Panc1 (cell line): ENCODE measurements at places on chromosomes 5 and 9.

- H3K27me3 ChIP-seq, result no peaks in the 10 kb centered on the region
- no peak overlapping the region for H3K27ac ChIP-seq
- H3K4me1 ChIP-seq, result no peaks in the 10 kb centered on the region
These were observed 21.5 kb downstream of the TNFSF8 start for GRCh38 chr9:114908805-114909448.

GRCh38 chr9:121204121-121204520 lies 2.5 kb upstream of the RAB14 start:
- H3K4me3 ChIP-seq, result no peak overlapping the region
- H3K4me1 ChIP-seq, result peaks cover 4% of the 10 kb centered on the region
- no peak for DNase-seq
- H3K36me3 ChIP-seq, result peaks cover 2% of the 10 kb centered on the region; the same call in 1 of the 2 replicates
- H3K27ac ChIP-seq, result no peak overlapping the region

GRCh38 chr5:68534956-68535520 lies 319.5 kb downstream of the PIK3R1 start:
- H3K27me3 ChIP-seq, result no peaks in the 10 kb centered on the region
- no peak overlapping the region for H3K4me3 ChIP-seq
- no peaks in the 10 kb centered on the region for H3K36me3 ChIP-seq
- H3K4me1 ChIP-seq, result no peaks in the 10 kb centered on the region
- no peak for DNase-seq

DNA sequence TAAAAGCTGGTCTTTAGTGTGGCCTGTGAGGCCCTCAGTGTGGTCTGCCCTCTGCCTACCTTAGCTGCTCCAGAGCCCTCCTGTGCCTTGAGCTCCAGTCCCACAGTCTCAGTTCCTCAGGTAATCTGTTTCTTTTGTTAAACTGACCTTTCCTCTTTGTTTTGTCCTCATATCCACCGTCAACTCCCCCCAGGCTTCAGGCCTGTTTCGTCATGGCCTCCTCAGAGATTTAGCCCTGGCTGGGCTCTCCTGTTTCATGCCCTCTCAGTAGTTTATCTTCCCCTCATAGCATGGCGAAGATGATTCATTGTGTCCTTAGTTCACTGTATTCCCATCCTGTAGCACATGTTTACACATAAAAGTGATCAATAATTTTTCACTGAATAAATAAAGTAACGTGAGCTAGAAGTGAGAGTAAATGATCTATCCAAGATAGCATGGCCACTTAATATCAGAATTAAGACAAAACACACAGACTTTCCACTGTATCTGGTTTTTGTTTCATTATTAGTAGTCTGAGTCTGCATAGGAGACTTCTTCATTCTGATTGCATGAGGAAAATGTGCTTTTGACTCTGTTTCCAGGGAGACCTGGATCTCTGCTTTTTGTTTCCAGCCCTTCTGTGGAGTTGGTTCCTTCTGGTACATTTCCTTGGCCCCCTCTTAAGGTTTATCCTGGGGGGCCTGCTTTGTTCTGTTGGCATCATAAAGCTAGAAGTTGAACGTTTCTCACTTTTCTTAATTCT lies 70.5 kb downstream of the SNX24 start:
- no peak overlapping the region for H3K27ac ChIP-seq
- no peak for DNase-seq
- no peaks in the 10 kb centered on the region for H3K4me1 ChIP-seq
- H3K27me3 ChIP-seq, result no peaks in the 10 kb centered on the region
- no peaks in the 10 kb centered on the region for H3K36me3 ChIP-seq

- H3K4me1 ChIP-seq, result no peaks in the 10 kb centered on the region
- H3K27ac ChIP-seq, result no peak overlapping the region
- H3K27me3 ChIP-seq, result no peaks in the 10 kb centered on the region
- H3K4me3 ChIP-seq, result no peak overlapping the region
- no peaks in the 10 kb centered on the region for H3K36me3 ChIP-seq
These were observed 34.3 kb upstream of the ADCY2 start for GRCh38 chr5:7361593-7361992.

DNA sequence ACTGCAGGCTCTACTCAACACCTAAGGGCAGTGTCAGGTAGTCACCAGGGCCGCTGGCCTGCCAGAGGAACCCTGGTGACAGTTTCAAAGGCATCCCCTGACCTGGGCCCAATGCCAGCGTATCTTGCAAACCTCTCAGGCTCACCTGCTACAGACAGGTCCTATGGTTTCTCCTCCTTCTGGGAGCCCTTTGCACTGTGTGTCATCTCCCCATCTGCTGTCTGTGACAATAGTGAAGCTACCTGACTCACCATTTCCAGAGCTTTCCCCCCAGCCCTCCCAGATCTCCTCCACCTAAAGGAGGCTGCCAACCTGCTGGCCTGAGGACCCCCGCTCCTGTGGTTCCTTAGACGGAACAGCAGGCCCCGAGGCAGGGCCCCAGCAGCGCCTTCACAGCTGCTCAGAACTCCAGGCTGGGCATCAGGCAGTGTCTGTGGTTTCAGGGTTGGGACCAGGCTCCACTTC lies 203.1 kb downstream of the FSTL4 start:
- no peak overlapping the region for H3K4me3 ChIP-seq
- DNase-seq, result no peak
- no peak overlapping the region for H3K27ac ChIP-seq
- peaks cover 34% of the 10 kb centered on the region for H3K27me3 ChIP-seq

DNA sequence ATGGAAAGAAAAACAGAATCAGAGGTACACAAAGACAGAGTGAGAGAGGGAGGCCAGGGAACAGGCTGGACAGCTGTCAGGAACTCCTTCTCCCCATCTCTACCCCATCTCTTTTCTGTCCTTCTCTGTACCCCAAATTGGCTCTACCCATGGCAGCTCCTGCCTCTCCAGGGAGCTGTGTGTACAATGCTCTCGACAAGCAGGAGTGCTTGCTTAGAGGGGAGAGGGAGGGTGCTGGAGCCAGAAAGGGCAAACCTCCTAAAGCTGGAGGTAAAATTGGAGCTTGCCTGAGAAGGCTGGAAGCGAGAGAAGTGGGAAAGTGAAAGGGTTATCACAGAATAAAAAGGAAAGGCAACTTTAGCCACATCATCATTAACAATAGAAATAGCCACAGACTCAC lies 6.4 kb downstream of the TPM2 start:
- DNase-seq, result no peak
- H3K27me3 ChIP-seq, result no peaks in the 10 kb centered on the region
- no peak overlapping the region for H3K4me3 ChIP-seq
- no peak overlapping the region for H3K27ac ChIP-seq
- peaks cover 10% of the 10 kb centered on the region; the same call in 1 of the 2 replicates for H3K36me3 ChIP-seq

DNA sequence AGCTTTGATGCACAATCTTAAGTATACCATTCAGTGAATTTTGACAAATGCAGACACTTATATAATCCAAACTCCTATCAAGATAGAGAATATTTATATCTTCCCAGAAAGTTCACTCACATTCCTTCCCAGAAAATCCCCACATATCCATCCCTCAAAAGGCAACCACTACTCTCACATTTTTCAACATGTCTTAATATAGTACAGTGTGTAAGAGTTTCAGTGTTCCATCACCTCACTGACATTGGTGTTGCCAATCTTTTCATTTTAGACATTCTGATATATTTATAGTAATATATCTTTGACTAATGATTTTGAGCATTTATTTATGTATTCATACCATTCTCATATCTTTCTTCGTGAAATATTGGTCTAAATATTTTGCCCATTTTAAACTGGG lies 38.1 kb upstream of the JAK2 start:
- H3K27ac ChIP-seq, result no peak overlapping the region
- no peak for DNase-seq
- H3K4me3 ChIP-seq, result no peak overlapping the region
- H3K36me3 ChIP-seq, result no peaks in the 10 kb centered on the region

DNA sequence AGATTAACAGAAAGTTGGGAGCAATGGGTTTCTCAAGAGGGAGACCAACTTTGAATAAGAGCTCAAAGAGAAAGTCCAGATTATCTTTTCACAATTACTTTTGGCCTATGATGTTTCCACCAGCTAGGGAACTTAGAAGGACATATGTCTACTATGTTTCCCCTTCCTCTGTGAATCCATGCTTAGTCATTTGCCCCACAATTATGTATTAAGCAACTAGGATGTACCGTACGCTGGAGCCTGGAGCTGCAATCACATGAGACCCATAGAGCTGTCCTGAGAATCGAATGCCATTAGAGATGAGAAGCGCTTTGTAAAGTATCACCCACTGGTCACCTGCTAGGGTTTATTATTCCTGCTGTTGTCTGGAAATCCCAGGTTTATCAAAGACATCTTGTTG lies 78.8 kb downstream of the PDE6A start:
- no peak overlapping the region for H3K27ac ChIP-seq
- H3K4me3 ChIP-seq, result no peak overlapping the region
- DNase-seq, result no peak
- H3K36me3 ChIP-seq, result no peaks in the 10 kb centered on the region
- no peaks in the 10 kb centered on the region for H3K27me3 ChIP-seq

GRCh38 chr5:149466457-149466972 lies 84.7 kb downstream of the CSNK1A1 start:
- H3K36me3 ChIP-seq, result no peaks in the 10 kb centered on the region
- no peaks in the 10 kb centered on the region for H3K27me3 ChIP-seq
- H3K4me3 ChIP-seq, result no peak overlapping the region
- H3K4me1 ChIP-seq, result peaks cover 23% of the 10 kb centered on the region
- DNase-seq, result no peak

GRCh38 chr9:136341769-136342168 lies 14.4 kb downstream of the GPSM1 start:
- no peak for DNase-seq
- H3K4me1 ChIP-seq, result peaks cover 4% of the 10 kb centered on the region
- H3K4me3 ChIP-seq, result no peak overlapping the region
- no peaks in the 10 kb centered on the region for H3K36me3 ChIP-seq
- no peaks in the 10 kb centered on the region for H3K27me3 ChIP-seq
- no peak overlapping the region for H3K27ac ChIP-seq

DNA sequence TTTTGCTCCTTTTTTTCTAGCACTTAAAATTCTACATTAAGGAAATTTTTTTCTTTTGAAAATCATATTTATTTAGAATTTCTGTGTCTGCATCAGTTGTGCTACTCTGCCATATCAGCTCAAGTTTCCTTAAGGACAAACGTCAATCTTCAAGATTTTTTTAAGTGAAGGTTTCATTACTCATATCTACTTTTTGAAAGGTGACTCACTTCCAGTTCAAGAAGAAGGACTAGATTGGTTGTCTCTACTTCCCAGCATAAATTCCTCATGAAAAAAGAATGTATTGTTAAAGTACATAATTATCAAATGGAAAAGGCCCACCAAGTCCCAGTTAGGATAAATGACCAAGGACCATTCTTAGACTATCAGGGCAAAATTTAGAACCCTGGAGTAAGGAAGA lies 626.5 kb downstream of the DMRTA1 start:
- DNase-seq, result no peak
- no peaks in the 10 kb centered on the region for H3K36me3 ChIP-seq
- no peak overlapping the region for H3K27ac ChIP-seq
- H3K27me3 ChIP-seq, result no peaks in the 10 kb centered on the region
- no peak overlapping the region for H3K4me3 ChIP-seq
- no peaks in the 10 kb centered on the region for H3K4me1 ChIP-seq

DNA sequence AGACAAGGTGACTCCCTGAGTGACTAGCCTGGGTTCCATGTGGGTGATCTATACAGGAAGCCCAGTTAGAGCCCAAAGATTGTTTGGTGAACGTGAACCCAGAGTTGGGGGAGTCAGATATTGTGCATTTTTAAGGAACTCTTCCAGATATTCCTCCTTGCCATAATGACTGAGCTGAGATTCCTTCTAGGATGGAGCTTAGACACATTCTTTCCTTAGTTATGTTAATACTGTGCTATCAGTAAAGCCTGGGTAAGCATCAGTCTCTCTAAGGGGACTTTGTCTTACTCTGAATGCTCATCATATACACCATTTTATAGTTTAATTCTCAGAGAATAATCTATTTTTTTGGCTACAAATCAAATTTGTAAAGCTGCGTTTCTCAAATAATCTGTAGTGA lies 68.1 kb downstream of the FOXB2 start:
- no peak overlapping the region for H3K27ac ChIP-seq
- H3K36me3 ChIP-seq, result no peaks in the 10 kb centered on the region
- DNase-seq, result no peak
- no peak overlapping the region for H3K4me3 ChIP-seq

DNA sequence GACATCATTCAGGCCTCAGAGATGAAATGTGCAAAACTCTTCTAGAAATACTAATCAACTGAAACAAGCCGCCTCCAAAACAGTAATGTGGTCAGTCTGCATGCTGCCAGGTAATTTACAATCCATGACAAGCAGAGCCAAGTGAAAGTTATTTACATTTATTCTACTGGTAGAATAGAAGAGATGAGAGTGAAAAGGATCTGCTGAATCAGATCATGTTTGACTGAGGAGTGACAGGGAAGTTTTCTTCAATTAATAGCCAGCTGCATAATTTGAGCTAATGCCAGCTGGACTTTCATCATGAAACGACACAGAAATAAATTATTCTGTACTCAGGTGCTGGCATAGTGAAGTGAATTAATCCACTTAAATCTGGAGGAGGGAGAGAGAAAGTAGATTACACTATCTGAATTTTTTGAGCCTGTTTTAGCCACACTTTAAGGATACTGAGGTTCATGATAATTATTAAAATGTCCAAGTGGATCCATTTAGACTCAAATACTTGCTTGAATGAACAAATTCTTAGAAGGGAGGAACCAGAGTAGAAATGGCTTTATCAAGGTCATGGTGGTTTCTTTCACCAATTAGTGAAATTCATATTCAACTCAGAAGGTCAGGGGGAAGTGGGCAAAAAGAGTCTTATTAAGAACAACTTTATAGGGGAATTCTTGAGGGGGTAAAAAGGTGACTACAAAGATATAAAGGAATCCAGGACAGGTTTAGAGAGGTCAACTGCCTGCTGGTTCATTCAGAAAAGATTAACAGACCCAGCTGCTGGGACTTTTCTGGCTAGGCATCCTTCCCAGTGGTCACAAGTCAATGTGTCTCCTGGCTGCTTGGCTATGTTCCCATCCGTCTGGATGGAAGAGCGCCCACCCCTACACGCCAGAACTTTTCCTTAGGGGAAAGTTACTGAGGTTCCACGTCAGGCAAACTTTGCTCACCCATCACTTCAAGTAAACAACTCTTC lies 350.4 kb downstream of the PDE4D start:
- no peaks in the 10 kb centered on the region for H3K27me3 ChIP-seq
- no peaks in the 10 kb centered on the region for H3K36me3 ChIP-seq
- H3K4me3 ChIP-seq, result no peak overlapping the region
- no peak overlapping the region for H3K27ac ChIP-seq
- no peak for DNase-seq

DNA sequence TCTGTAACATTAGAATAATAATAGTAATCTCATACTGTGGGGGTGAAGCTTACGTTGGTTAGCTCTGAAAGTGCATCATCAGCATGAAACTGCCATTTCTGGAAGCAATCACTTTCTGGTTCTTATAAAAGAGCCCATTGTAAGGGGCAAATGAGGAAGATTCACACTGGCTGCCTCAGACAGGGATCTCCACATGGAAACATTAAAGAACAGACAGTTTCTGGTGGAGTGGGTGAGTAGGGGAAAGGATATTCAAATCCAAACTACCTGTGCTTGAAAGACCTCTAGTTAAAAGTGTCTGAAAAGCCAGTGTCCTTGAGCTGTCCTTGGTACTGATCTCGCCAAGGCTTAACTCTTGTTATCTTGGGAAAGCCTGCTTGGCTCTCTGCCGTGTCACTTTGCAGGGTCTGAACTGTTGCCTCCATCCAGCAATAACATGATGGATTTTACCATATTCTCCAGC lies 19.1 kb upstream of the SLC31A2 start:
- H3K36me3 ChIP-seq, result no peaks in the 10 kb centered on the region
- peaks cover 2% of the 10 kb centered on the region for H3K27me3 ChIP-seq
- DNase-seq, result no peak
- H3K4me1 ChIP-seq, result no peaks in the 10 kb centered on the region
- no peak overlapping the region for H3K27ac ChIP-seq
